Kidney glomerular epithelial cell (primary cell): ENCODE measurements at places on chromosomes 1 and 21.

DNA sequence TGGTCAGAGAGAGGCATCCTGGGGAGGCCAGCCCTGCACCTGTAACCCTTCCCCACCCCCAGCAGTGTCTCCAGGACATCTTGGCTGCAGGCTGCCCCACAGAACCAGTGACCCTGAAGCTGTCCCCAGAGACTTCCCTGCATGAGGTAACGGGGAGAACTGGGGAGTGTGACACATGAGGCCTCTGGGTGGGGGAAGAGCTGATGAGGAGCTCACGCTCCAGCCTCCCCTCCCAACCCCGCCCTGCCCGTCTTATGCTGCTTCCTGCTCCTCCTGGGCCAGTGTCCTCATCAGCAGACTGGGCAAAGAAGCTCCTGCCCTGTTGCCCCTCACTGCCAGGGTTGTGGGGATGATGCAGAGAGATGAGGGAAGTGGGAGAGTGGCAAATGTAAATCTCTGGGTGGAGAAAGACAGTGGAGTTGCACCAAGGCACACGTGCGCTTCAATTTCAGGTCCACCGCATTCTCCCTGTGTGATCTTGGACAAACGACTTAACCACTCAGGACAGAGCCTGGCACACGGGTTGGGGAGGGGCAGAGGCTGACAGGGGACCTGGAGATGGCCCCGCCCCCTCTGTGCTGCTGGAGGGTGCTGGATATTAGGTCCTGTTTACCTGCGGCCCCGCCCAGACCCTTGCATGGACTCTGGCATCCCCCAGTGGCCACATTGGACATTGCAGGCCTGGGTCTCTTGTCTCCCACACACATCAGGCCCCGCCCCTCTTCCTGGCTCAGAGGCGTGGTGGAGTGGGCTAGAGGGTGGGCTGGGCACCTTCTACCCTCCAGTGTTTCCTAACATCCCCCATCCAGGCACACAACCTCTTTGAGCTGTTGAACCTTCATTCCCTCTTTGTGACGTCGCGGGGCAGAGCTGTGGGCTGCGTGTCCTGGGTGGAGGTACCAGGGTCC, 12.3 kb downstream of the CLCNKB start:
- DNase-seq = peak; percentile 30

GRCh38 chr21:44255511-44255981, 6.2 kb downstream of the DNMT3L start:
- DNase-seq = no peak

DNA sequence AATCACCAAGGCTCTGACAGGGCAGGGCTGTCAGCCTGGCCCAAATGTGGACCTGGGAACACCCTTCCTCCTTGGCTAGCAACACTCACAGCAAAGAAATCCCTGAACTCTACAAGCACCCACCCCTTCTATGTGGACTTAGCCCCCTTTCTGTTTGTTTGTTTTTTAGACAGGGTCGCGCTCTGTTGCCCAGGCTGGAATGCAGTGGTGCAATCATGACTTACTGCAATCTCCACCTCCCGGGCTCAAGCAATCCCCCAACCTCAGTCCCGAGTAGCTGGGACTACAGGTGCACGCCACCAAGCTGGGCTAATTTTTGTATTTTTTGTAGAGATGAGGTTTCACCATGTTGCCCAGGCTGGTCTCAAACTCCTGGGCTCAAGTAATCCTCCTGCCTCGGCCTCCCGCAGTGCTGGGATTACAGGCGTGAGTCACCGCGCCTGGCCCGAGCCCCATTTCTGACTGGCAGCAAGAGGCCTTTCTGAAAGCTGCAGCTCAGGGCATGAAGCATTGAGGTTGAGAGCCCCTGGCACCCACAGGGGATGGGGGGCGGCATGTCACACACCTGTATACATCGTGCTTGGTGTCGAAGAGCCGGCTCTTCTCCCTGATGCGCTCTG, 16.2 kb downstream of the RIPK4 start:
- DNase-seq = peak; percentile 12

DNA sequence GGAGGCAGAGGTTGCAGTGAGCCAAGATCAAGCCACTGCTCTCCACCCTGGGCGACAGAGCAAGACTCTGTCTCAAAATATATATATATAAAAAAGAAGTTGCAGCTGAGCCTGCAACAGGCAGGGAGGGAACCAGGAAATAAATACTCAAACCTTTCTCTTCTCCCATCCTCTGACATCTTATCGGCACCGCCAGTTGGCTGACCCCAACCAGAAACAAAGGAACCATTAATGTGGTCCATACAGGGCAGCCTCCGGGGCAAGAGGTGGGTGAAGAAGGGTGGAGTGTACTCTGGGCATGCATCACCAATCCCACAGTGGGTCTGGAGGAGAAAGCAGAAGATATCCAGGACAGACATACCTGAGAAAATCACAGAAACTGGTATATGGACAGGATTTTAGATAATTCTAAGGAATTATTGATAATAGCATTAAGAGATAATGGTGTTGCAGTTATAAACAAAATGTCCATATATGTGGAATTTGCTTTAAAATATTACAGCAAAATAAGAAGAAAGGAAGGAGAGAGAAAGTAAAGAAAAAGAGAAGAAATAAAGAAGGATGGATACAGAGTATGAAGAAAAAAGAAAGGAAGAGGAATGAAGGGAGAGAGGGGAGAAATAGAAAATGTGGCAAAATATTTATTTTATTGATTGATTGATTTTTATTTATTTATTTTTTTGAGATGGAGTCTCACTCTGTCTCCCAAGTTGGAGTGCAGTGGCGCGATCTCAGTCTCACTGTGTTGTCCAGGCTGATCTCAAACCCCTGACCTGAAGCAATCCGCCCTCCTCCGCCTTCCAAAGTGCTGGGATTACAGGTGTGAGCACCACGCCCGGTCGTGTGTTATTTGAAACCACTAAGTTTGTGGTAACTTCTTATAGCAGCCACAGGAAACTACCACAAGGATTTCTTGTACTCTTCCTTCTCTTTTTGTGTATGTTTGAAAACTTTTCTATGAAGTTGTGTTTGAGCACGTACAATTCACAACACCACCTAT, 4.1 kb upstream of the PTAFR start:
- DNase-seq = no peak

DNA sequence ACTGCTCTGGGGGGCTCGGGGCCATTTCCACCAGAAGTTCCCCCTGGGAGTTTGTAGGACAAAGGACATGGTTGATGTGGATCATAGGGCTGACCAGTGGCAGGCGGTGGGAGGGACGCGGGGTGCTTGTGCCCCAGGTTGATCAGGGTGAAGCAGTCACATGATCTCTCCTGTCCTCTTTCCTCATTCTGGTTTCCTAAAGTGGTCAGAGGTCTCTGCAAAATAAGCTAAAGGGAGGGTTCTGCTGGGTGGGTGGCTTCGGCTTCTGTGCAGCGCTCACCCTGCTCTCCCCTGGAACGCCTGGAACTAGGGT, 9.2 kb downstream of the PDXK start:
- no peak for DNase-seq

DNA sequence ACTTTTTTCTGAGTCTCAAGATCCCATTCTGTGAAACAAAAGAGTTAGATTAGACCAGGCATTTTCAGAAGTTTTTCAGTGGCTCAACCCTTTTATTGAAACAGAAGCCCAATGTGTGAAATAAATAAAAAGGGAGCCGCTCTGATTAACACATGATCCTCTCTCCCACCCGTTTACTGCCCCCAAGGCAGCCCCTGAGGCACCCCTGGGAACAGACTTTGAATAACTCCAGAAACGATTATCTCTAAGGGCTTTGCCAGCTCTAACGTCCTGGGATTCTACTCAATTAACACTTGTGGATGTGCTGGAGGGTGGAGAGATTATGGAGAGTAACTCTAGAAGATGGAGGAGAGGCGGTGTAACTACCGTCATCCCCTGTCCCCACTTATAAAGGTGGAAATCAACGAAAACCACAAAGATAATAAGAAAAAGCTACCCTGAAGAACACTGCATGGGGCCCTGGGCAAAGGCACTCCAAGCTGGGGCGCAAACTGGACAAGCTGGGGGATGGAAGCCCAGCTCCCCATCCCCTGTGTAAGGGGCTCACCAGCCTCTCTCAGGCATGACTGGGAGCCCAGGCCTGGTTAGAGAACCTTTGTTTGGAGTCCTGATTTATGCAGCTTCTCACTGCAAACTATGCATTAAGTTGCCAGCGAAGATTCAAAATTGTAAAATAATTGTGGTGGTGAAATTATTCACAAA, 39.0 kb upstream of the GRIK3 start:
- no peak for DNase-seq

- DNase-seq = no peak
These were observed 62.5 kb upstream of the ATF3 start for GRCh38 chr1:212545941-212546635.

GRCh38 chr1:185894791-185895190, 160.6 kb downstream of the HMCN1 start:
- DNase-seq = peak; percentile 21

GRCh38 chr1:151002051-151002450, 4.7 kb downstream of the MINDY1 start:
- DNase-seq = no peak

DNA sequence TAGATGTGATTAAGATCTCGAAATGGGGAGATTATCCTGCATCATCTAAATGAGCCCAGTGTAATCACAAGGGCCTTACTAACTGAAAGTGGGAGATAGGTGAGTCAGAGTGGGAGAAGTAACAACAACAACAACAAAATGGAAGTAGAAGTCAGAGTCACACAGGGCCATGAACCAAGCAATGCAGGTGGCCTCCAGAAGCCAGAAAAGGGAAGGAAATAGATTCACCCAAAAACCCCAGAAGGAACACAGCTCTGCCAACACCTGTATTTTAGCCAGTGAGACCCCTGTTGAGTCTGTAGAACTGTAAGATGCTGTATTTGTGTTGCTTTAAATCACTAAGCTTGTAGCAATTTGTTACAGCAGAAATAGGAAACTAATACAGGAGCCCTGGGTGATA, 4.1 kb downstream of the TAGLN2 start:
- peak; percentile 24 for DNase-seq

DNA sequence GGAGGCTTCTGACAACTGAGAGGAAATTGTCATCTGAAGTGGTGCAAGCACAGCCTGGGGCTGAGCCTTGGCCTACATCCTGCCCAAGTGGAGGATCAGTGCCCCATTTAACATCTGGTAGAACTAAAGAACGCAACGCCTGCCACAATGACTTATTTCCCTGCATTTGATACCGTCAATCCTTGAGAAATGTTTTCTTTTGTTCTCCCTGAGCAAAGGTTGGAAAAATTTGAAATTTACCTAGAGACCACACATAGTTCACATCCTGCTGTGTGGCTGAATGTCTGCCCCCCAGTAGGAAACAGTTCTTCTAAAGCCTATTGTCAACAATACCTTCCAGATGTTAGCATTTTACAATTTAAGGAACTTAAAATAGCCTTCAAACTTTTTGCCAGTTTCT, 5.6 kb upstream of the RGS4 start:
- no peak for DNase-seq

DNA sequence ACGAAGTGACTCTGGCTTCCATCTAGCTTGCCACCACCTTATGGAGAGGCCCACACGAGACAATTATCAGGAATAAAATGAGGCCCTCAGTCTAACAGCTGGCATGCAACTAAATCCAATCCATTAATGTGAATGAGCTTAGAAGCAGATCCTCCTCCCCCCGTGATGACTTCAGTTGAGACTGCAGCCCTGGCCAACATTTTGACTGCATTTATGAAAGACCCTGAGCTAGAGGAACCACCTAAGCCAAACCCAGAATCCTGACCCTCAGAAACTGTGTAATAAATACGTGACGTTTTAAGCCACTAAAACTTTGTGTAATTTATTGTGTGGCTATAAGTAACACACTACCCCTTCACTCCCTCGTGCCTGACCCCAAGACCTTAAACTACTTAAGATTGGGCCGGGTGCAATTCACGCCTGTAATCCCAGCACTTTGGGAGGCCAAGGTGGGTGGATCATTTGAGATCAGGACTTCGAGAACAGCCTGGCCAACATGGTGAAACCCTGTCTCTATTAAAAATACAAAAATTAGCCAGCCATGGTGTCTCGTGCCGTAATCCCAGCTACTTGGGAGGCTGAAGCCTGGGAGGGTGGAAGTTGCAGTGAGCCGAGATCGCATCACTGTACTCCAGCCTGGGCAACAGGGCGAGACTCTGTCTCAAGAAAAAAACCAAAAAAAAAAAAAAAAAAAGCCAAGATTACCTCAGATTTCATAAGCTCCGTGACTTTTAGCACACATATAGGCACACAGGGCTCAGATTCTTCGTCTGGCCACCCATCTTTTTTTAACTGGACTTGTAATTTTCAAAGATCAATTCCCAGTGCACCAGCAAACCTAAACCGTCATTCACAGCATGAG, 72.5 kb downstream of the ENAH start:
- DNase-seq = no peak

- DNase-seq = no peak
These were observed 36.6 kb upstream of the ARF1 start for GRCh38 chr1:228045871-228046270.

GRCh38 chr21:45578176-45578801, 36.0 kb upstream of the SLC19A1 start:
- DNase-seq = no peak

DNA sequence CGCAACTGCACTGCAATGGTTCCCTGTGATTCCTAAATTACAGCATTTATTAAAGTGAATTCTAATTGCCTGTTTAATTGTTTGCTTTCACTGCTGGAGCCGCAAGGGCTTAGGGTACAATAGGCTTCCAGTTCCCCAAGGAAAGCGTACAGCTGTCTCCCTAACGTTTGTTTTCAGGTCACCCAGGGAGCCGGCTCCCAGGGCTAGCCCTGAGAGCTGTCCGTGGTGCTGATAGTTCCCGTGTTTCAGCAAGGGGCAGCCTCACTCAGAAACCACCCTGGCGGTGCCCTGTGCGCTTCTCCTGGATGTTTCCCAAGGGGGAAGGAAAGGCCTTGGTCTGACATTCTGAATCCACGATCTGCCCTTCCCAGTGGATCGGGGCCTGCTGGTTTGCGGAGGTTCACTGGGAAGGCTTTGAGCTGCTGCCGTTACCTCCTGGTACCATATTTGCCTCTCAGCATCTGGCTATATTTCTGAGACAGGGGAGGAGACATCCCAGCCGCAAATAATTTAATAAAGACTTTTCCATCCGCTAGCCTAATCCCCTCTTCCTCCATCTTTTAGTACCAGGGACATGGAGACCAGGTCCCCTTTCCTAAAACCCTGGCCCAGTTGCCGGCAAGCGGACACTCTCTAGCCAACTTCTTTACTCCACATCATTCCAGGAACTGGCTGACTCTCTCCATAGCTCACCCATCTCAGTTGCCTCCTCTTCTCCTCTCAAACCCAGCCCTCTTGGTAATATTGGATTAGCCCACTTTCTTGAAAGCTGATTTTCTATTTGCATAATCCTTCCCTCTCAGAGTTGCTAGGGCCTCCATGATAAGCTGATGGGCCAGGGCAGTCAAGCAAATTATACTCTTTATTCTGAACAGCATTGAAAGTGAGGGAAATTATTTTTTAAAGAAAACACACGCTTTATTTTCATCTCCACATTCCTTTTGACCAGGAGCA, 149.0 kb downstream of the IGSF21 start:
- peak; percentile 19 for DNase-seq

GRCh38 chr1:25671929-25672328, 55.3 kb downstream of the MAN1C1 start:
- DNase-seq = no peak

- DNase-seq = no peak
These were observed 34.6 kb downstream of the XCL2 start for GRCh38 chr1:168509210-168509609.

GRCh38 chr1:63955370-63956145, 181.7 kb downstream of the ROR1 start:
- no peak for DNase-seq

- DNase-seq = no peak
These were observed 73.7 kb upstream of the MARK1 start for GRCh38 chr1:220454155-220454777.

- DNase-seq = no peak
These were observed 640.6 kb downstream of the PTPRU start for GRCh38 chr1:29876902-29877301.

GRCh38 chr1:200895443-200895789, 716 bp downstream of the INAVA start:
- DNase-seq = no peak

GRCh38 chr1:235632506-235633401, 16.8 kb downstream of the GNG4 start:
- peak; percentile 47 for DNase-seq
